Aorta (tissue), 5 donors: ENCODE measurements at places on chromosomes 1 and 21. TPM values are rescaled to one million over a fixed set of nuclear protein-coding genes. Genes with fewer than 3 reads are reported as not detected.

DNA sequence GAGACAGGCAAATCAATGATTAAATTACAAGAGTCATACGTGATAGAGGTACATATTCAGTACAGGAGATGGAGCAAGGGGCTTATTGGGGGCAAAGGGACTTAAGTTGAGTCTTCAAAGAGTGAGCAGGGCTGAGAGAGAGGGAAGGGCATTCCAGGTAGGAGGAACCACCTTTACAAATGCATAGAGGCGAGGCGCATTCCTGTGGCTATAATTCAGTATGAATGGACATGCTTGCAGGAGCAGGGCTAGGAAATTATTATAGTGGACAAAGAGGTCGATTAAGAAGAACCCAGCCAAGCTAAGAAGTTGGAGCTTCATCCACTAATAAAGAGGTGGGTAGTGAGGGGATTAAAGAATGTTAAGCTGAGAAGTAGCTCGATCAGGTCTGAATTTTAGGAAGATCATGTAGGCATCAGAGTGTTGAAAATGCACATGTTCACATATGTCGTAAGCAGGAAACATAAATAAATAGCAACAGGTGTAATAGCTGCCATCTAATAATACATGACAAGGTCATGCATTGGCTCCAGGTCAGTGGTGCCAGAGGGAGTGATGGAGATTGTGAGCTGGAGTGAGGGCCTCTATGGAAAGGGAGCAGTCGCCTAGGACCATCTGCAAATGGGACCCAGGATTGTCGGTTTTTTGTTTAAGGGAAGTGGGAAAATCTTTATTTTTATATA lies 12.0 kb upstream of the HNRNPU start:
- no peaks in the 10 kb centered on the region for H3K27me3 ChIP-seq
- no peaks in the 10 kb centered on the region for H3K4me1 ChIP-seq
- no peak overlapping the region for H3K27ac ChIP-seq
- no peak for DNase-seq
- H3K36me3 ChIP-seq, result no peaks in the 10 kb centered on the region
- no peak overlapping the region for H3K4me3 ChIP-seq

- H3K36me3 ChIP-seq, result no peaks in the 10 kb centered on the region
- H3K4me3 ChIP-seq, result no peak overlapping the region
- no peaks in the 10 kb centered on the region for H3K27me3 ChIP-seq
- H3K4me1 ChIP-seq, result no peaks in the 10 kb centered on the region
- no peak overlapping the region for H3K27ac ChIP-seq
Observed at GRCh38 chr1:6239950-6240768, 3.8 kb upstream of the HES3 start.

- DNase-seq, result no peak
- H3K27ac ChIP-seq, result no peak overlapping the region
- H3K4me1 ChIP-seq, result no peaks in the 10 kb centered on the region
- no peaks in the 10 kb centered on the region for H3K27me3 ChIP-seq
Observed at GRCh38 chr1:79362470-79362869, 355.9 kb upstream of the ADGRL4 start.

GRCh38 chr1:161374373-161374772 lies 6.7 kb upstream of the CFAP126 start:
- DNase-seq, result no peak
- H3K4me1 ChIP-seq, result no peaks in the 10 kb centered on the region
- H3K4me3 ChIP-seq, result no peak overlapping the region
- H3K27me3 ChIP-seq, result no peaks in the 10 kb centered on the region

DNA sequence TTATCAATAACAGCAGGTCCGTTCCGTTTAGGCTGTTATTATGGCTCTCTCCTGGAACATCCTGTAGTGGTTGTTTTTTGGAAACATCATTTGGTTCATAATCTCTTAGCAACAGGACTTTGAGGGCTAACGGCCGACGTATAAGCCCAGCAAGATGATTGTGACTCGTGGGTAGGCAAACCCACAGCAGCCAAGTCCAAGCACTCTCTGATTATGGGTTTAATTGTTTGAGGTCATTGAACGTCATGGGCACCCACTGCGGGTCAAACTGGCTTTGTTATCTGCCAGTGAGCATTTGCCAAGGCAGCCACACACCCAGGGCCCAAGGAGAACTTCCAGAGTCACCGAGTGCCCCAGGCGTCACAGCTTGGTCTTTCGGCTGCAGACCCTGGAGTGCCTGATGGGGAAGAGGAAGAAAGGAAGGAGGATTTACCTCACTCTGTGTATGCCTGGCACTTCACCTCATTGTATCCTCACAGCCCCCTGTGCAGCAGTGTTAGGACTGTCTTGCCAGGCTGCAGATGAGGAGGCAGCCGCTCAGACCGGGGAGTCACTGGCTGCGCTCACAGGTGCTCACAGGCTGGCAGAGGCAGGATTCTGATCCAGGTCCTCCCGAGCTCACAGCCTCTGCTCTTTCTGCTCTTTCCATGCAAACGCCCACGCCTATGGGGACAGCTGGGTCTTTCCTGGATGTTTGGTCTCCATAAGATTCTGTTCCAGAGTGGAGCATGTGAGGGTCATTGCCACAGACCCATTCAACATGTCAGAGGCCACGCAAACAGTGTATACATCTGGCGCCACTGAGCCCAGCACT lies 30.8 kb upstream of the EPS8L3 start:
- no peaks in the 10 kb centered on the region for H3K27me3 ChIP-seq
- no peaks in the 10 kb centered on the region for H3K36me3 ChIP-seq
- no peak overlapping the region for H3K4me3 ChIP-seq
- H3K4me1 ChIP-seq, result no peaks in the 10 kb centered on the region

GRCh38 chr1:110038271-110038670 lies 3.8 kb downstream of the STRIP1 start:
- no peaks in the 10 kb centered on the region for H3K4me1 ChIP-seq
- H3K36me3 ChIP-seq, result peaks cover 18% of the 10 kb centered on the region
- no peak overlapping the region for H3K4me3 ChIP-seq
- H3K27ac ChIP-seq, result no peak overlapping the region

GRCh38 chr1:74388855-74389254 lies 123.6 kb downstream of the LRRC53 start:
- H3K27me3 ChIP-seq, result no peaks in the 10 kb centered on the region
- H3K27ac ChIP-seq, result no peak overlapping the region
- H3K36me3 ChIP-seq, result no peaks in the 10 kb centered on the region
- DNase-seq, result no peak

GRCh38 chr21:32786826-32787225 lies 15.3 kb upstream of the PAXBP1 start:
- no peak for DNase-seq
- no peaks in the 10 kb centered on the region for H3K36me3 ChIP-seq
- no peak overlapping the region for H3K27ac ChIP-seq
- H3K27me3 ChIP-seq, result no peaks in the 10 kb centered on the region
- no peak overlapping the region for H3K4me3 ChIP-seq

DNA sequence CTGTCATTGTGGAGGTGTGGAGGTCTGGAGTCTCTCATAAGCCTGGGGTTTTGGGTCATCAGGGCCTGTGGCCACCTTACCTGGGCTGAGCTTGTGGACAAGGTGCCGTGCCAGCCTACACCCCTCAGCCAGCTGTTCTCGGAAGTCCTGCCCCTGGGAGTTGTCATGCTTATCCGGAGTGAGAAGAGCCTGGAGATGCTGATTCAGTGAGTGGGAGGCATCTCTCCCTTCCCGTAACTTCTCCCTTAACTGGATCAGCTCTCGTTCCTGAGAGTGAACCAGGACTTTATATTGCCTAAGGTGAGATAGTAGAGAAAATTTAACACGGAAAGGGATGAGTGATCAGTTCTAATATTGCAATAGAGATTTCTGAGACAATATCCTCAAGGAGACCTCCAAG lies 30.0 kb upstream of the REG4 start:
- no peak overlapping the region for H3K27ac ChIP-seq
- DNase-seq, result no peak
- no peak overlapping the region for H3K4me3 ChIP-seq
- H3K36me3 ChIP-seq, result no peaks in the 10 kb centered on the region
- no peaks in the 10 kb centered on the region for H3K4me1 ChIP-seq

DNA sequence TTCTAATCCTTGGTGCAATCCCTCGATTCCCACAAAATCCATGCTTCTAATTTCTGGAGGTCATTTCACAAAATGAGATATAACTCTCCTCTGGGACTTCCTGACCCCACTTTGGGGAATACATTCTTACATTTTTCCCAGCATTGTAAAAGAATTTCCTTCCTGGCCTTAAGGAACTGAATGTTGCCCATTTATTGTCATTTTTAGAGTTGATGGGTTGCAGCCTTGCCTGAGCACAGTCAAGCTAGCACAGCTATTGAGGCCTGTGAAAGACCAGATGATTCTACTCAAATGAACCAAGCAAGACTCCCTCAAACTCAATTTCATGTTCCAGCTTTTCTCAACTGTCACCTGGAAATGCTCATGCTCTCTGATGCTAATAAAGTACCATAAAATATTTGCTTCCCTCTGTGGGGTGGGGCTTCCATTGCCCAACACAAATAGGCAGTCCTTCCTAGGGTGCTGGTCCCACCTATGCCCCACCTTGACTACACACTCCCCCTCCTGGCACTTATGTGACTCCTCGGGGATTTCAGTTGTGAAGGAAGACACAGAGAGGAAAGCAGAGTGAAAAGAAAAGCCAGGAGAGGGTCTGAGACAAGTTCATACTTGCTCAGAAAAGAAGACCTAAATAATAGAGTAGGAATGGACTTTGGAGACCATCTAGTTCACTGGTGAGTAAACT lies 24.0 kb upstream of the CDC7 start:
- H3K36me3 ChIP-seq, result no peaks in the 10 kb centered on the region
- no peak for DNase-seq
- no peak overlapping the region for H3K27ac ChIP-seq
- H3K4me1 ChIP-seq, result no peaks in the 10 kb centered on the region

DNA sequence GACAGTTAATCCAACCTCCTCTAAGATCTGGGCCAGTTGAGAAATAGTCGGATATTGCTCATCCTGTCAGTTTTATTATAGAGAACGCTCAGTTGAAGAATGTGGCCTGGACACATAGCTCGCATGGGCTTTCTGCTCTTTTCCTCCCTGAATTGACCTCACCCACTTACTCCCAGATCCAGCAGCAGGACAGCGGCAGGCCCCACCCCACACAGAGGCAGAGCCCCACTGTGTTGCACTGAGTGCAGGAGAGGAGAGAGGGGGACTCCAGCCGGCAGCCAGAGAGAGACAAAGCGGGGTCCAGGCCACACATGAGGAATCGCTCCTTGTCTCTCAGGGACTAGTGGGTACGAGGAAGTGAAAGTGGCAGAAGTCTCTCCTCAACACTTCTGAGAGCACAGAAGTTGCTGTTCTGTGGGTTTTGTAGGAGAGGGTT lies 78.6 kb downstream of the LAMC1 start:
- DNase-seq, result no peak
- no peak overlapping the region for H3K4me3 ChIP-seq
- peaks cover 18% of the 10 kb centered on the region for H3K4me1 ChIP-seq
- H3K27me3 ChIP-seq, result no peaks in the 10 kb centered on the region
- no peaks in the 10 kb centered on the region for H3K36me3 ChIP-seq

DNA sequence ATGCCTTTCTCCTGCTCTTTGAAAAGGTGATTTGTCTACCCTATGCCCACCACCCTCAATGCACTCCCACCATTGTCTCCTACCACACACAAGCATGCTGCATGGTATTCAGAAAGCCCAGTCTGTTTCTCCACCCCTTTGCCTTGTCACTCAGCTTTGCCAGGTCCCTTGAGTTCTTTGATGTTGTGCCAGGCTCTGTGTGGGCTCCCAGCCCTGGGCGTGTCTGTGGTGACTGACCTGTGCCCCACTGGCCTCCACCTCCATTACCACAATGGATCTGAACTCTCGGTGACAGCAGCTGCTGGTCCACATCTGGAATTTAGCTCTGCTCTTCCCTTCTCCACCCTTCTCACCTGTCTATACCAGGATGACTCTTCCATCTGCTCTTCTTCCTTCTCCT lies 34.9 kb downstream of the ATP2B4 start:
- H3K27ac ChIP-seq, result no peak overlapping the region
- H3K4me1 ChIP-seq, result peaks cover 7% of the 10 kb centered on the region
- no peaks in the 10 kb centered on the region for H3K27me3 ChIP-seq
- no peak overlapping the region for H3K4me3 ChIP-seq
- DNase-seq, result no peak
- H3K36me3 ChIP-seq, result no peaks in the 10 kb centered on the region

DNA sequence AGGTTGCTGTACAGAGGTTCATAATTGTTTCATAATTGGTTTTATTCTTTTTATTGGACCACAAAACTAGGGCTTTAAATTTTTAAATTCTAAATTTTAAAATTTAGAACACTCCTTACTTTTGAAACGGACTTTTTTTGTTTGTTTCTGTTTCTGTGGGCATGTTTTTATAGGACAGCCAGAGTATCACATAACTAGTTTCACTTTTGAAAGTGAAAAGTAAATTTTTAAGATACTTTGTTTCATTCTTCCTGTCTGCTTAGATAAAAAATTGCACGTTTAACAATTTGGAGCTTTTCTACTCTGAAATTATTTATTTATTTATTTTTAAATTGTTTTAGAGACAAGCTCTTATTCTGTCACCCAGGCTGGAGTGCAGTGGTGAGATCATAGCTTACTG lies 29.7 kb downstream of the MDM4 start:
- no peak overlapping the region for H3K4me3 ChIP-seq
- H3K27me3 ChIP-seq, result no peaks in the 10 kb centered on the region
- H3K27ac ChIP-seq, result no peak overlapping the region
- no peaks in the 10 kb centered on the region for H3K4me1 ChIP-seq

- no peaks in the 10 kb centered on the region for H3K4me1 ChIP-seq
- peak; percentile 60 for DNase-seq
- H3K4me3 ChIP-seq, result no peak overlapping the region
- H3K27me3 ChIP-seq, result no peaks in the 10 kb centered on the region
- no peaks in the 10 kb centered on the region for H3K36me3 ChIP-seq
Observed at GRCh38 chr1:28718586-28719331, 18.0 kb upstream of the YTHDF2 start.

DNA sequence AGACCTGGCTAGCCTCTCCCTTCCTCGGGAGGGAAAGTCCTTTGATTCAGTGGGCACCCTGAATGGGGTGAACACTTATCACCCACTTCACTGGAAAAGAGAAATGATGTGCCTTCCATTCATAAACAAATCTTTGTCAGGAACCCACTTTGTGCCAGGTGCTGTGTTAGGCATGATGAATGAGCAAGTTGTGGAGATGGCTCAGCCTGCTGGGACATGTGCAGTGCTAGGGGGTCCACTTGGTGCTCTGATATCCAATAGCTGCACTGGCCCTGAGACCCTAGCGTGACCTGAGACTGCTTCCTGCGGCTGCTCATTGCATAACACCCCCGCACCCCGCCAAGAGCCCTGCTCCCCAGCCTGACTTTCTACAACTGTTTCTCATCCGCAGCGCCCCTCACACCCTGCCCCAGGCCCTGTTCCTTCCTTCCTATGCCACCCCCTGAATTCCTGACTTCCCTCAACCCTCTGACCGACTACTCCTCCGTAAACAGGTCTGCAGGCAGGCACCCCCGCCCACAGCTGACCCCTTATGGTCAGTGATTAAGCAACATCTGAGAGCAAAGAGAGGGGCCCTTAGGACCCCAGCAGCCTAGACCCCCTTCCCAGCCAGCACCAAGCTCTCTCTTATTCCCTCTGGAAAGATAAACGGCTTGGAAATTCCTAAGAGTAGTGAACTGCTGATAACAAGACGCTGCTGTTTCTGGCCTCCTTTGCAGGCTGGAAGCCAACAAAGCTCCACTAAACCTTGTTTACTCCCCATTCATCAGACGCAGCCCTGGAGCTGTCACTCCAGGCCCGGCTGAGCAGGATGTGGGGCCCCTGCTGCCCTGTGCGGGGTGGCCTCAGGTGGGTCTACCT lies 12.9 kb downstream of the CSRP1 start:
- no peak for DNase-seq
- H3K4me1 ChIP-seq, result peaks cover 4% of the 10 kb centered on the region
- H3K36me3 ChIP-seq, result peaks cover 13% of the 10 kb centered on the region
- H3K4me3 ChIP-seq, result no peak overlapping the region
- peak overlapping the region; percentile 29 for H3K27ac ChIP-seq
- H3K27me3 ChIP-seq, result no peaks in the 10 kb centered on the region

GIPC2 gene
- 2.8 TPM for total RNA-seq

IQGAP3 gene
- 2.3 TPM for total RNA-seq

HES5 gene
- 0.36 TPM for total RNA-seq

PRR9 gene
- total RNA-seq, result not detected

SPRR2B gene
- not detected for total RNA-seq
